ENCODE measurements at places on chromosomes 1 and 21.

DNA sequence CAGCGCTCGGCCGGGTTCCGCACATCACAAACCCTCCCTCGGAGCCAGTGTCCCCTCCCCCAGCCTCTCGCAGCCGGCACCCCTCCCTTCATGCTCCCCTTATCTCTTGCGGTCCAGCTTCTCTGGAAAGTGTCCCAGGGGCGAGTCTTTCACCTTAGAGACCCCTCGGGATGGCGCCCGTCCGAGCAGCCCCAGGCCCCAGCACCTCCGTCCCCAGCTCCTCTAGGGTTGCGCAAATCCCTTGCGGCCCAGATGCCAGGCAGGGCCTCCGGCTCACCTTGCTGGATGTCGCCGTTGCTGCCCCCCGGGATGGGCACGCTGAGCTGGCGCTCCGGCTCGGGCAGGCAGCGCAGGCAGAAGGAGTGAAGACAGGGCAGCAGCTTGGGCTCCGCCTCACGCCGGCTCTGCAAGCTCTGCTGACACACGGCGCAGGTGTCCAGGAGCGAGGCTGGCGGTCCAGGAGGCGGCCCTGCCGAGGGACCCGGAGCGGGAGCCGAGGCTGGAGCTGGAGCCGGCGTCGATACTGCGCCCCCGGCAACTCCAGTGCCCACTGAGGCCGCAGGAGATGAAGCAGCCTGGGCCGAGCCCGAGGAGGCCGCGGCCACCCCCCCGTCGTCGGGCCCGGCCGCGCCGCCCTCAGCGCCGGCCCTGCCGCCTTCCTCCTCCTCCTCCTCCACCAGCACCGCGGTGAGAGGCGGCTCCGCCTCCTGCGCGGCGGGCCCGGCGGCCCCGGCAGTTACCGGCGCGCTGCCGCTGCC lies 550 bp downstream of the TRIM33 start:
- DNase-seq, result peak; percentile 29

- peak; percentile 39 for DNase-seq
These were observed 5.8 kb downstream of the VWA1 start for GRCh38 chr1:1441002-1441888.

- no peak for DNase-seq
These were observed 6.9 kb downstream of the CCDC27 start for GRCh38 chr1:3759164-3759563.

GRCh38 chr1:8597455-8597854 lies 220.0 kb downstream of the RERE start:
- no peak for DNase-seq

DNA sequence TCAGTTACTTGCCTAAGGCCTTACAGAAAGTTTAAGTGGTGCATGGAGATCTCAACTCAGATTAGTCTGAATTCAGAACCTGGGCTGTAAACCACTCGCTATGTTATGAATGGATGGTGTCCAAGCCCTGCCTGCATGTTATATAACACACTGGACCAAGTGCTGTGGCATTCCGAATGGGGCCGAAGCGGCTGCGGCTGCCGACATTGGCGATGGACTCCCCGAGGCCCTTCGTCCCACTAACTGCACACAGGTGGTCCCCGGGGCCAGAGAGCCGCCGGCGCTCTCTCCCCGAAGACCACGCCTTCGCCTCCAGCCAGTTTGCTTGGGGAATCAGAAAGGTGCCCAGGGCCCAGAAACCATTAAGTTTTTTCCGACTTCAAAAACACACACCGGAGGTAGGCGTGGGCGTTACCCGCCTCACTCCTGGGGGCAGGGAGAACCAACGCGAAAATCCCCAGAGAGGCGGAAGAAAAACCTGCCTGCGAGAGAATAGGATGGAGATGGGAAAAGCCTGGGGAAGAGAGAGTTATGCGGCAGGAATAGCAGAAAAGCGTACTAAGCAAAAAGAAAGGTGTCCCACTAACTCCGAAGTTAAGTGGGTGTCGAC lies 579 bp upstream of the TENT5C start:
- DNase-seq, result no peak

DNA sequence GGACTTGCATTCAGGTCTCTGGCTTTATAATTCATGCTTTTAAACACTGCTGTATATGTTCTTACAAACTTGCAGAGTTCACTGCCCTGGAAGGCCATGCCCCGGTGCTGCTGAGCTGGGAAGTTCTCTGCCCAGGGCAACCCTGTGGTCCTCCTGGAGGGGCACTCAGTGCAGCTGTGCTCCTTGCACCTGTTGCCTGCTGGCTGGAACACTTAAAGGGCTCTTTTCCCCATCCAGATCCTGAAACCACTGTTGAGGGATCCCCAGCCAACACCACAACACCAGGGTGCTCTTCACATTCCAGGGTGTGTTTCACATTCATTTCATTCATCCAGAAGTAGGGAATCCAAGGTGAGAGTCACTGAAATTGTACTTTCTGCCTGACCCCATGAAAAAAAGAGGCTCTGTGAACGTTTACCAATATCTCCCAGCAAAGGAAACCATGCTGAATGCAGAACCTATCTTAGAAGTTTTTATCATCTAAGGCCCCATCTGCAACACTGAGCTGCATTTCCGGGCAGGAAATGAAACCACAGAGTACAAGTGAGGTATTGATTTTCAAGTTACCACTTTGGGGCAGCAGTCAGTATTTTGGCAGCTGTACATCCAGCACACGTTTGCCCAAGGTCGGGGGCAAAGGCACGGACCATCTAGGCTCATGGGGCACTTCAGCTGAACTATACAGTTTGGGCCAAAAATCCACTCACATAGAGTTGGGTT lies 16.4 kb upstream of the KIAA0040 start:
- peak; percentile 80 for DNase-seq

GRCh38 chr1:193520472-193520871 lies 334.1 kb upstream of the B3GALT2 start:
- no peak for DNase-seq

DNA sequence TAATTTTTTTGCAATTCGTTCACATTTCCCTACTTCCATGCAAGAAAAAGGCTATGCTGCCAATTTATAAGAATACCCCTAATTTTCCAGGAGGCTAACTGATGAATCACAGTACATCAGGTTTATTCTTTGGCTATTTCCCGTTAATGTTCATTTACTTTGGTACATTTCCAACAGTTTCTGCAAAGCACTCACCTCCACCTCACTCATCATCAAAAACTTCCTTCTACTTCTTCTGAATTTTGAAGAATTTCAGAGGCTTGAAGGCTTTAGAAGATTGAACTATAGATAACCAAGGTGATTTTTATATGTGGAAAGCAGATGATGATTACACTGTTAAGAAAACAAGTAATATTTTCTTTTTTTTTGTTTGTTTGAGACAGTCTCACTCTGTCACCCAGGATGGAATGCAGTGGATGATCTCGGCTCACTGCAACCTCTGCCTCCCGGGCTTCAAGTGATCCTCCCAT lies 60.5 kb upstream of the HP1BP3 start:
- no peak for DNase-seq

DNA sequence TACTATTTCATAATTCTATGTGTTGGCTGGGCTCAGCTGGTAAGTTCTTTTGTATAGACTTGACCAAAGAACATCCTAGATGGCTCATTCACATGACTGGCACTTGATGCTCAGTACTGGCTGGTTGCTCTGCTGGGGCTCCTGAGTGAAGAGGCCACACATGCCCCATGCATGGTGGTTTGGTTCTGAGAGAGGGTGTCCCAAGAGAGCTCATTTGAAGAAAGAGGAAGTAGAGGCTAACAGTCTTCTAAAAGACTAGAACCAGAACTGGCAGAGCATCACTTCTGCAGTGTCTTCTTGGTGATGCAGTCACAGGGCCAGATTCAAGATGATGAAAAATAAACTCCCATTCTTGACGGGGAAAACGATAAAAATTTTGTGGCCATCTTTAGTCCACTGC lies 5.2 kb upstream of the BACH1 start:
- no peak for DNase-seq

GRCh38 chr1:176379626-176380339 lies 83.2 kb upstream of the PAPPA2 start:
- DNase-seq, result no peak

GRCh38 chr21:42426424-42426823 lies 22.7 kb downstream of the UBASH3A start:
- no peak for DNase-seq

GRCh38 chr1:177132141-177132540 lies 32.4 kb downstream of the ASTN1 start:
- no peak for DNase-seq
